Stimulated activated CD8-positive, alpha-beta memory T cell treated with anti-CD3 and anti-CD28 coated beads, Interleukin-7, amount 100 ng/mL, for 1 hour (primary cell): ENCODE measurements at places on chromosomes 6 and 20.

GRCh38 chr6:131381709-131382093, 191.3 kb upstream of the ARG1 start:
- DNase-seq, result no peak

GRCh38 chr6:169960521-169960885, 209.1 kb downstream of the ERMARD start:
- no peak for DNase-seq

- DNase-seq, result no peak
These were observed 703.4 kb downstream of the EPM2A start for GRCh38 chr6:145031962-145032361.

- no peak for DNase-seq
These were observed 102.9 kb upstream of the SIRPA start for GRCh38 chr20:1792274-1792673.
